ENCODE measurements at places on chromosomes 1 and 21. TPM values are rescaled to one million over a fixed set of nuclear protein-coding genes. Genes with fewer than 3 reads are reported as not detected.
A peak's percentile ranks its signal among the peaks of the same experiment; 100 is the strongest.

DNA sequence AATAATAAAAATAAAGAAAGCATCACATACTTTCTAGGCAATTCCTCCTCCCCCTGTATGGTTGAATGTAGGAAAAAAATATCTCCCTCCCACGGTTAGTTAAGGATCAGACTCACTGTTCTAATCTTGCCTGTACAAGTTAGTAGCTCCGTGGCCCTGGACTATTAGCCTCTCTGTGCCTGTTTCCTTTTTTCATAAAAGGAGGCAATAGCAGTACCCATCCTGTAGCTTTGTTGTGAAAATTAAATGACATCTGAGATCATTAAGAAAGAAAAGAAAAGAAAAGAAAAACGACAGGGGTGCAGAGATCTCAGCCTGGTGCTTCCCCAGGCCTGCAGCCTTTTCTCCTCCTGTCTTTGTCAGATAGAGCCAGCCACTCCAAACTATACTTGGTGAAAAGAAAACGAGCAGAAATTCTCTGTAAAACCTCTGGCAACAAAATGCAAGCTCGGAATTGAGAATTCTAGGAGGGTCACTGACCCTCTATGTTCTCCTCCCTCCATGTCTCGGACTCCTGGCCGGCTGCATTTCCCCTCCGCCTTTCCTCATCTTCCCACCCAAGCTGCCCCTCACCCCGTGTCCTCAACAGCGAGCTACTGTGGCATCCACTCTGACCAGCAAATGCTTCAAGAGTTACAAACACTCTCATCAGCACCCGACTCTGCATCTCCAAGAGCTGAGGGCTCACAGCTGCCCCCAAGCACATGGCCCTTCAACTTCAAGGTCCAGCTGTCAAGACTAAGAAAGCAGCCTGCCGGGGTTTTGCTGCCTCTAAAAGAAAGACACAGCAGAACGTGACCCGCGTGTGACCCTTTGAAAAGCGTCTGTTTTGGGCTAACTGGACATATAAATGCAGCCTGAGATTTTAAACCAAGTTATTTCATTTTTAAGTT, 13.6 kb downstream of the RIPK4 start:
- H3K36me3 ChIP-seq, result no peaks in the 10 kb centered on the region
- H3K27me3 ChIP-seq, result no peaks in the 10 kb centered on the region
- H3K4me3 ChIP-seq, result no peak overlapping the region
- H3K4me1 ChIP-seq, result peaks cover 5% of the 10 kb centered on the region
- DNase-seq, result no peak
- no peak overlapping the region for H3K27ac ChIP-seq

GRCh38 chr1:25906644-25907300, 553 bp upstream of the STMN1 start:
- H3K4me3 ChIP-seq, result peak overlapping the region; percentile 93
- DNase-seq, result peak; percentile 32
- peaks cover 29% of the 10 kb centered on the region for H3K36me3 ChIP-seq
- H3K27ac ChIP-seq, result peak overlapping the region; percentile 68
- H3K4me1 ChIP-seq, result peaks cover 30% of the 10 kb centered on the region

GRCh38 chr21:46385846-46386733, 62.1 kb downstream of the PCNT start:
- no peak overlapping the region for H3K4me3 ChIP-seq
- peaks cover 66% of the 10 kb centered on the region for H3K36me3 ChIP-seq
- DNase-seq, result no peak
- H3K27me3 ChIP-seq, result no peaks in the 10 kb centered on the region
- H3K27ac ChIP-seq, result peak overlapping the region; percentile 15
- peaks cover 7% of the 10 kb centered on the region for H3K4me1 ChIP-seq

DNA sequence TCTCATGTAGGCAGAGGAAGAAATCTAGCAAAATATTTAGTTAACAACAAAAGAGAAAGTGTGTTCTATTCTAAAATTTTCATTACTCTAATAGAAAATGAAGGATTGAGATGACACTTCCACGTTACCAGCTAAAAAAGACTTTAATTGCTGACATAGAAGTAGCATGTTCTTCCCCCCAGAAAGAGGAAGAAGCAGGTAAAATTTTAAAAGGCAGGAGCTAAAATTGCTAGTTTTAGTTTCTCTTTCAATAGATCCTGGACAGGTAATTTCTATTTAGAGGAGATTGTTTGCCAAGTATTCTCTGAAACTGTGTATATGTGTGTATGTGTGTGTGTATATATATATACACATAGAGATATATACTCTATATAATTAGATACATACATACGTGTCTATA, 248.1 kb upstream of the FMN2 start:
- H3K27ac ChIP-seq, result no peak overlapping the region
- H3K4me3 ChIP-seq, result no peak overlapping the region
- DNase-seq, result no peak
- H3K4me1 ChIP-seq, result no peaks in the 10 kb centered on the region
- no peaks in the 10 kb centered on the region for H3K27me3 ChIP-seq

DNA sequence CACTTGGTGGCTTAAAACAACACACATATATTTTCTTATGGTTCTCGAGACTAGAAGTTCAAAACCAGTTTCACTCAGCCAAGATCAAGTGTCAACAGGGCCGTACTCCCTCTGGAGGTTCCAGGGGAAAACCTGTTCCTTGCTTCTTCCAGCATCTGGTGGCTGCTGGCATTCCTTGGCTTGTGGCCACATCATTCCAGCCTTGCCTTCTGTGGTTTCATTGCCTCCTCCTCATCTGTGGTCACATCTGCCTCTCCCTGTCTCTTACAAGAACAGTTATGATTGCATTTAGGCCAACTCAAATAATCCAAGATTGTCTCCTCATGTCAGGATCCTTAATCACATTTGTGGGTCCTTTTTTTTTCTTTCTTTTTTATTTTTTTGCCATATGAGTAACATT, 240.7 kb upstream of the HOOK1 start:
- H3K4me1 ChIP-seq, result peaks cover 31% of the 10 kb centered on the region
- H3K4me3 ChIP-seq, result no peak overlapping the region
- peaks cover 4% of the 10 kb centered on the region for H3K36me3 ChIP-seq
- H3K27me3 ChIP-seq, result peaks cover 12% of the 10 kb centered on the region
- no peak overlapping the region for H3K27ac ChIP-seq

DNA sequence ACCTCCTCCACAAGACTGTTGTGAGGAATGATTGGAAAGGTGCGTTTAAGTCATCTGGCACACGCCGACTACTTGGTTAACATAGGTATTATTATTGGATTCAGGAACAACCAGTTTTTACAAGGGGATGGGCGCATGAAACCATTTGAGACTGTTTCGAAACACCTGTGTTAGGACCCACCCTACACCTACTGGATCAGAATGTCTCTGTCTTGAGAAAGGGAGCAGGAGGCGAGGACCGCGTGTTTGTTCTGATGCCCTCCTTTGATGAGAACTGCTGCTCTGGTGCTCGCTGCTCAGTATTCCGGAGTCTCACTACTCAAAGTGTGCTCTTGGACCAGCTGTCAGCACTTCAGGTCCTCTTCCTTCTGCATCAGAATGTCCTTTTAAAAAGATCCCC, 7.3 kb downstream of the H6PD start:
- peaks cover 67% of the 10 kb centered on the region for H3K4me1 ChIP-seq
- no peak overlapping the region for H3K27ac ChIP-seq
- H3K4me3 ChIP-seq, result no peak overlapping the region
- no peak for DNase-seq
- peaks cover 4% of the 10 kb centered on the region for H3K36me3 ChIP-seq

DNA sequence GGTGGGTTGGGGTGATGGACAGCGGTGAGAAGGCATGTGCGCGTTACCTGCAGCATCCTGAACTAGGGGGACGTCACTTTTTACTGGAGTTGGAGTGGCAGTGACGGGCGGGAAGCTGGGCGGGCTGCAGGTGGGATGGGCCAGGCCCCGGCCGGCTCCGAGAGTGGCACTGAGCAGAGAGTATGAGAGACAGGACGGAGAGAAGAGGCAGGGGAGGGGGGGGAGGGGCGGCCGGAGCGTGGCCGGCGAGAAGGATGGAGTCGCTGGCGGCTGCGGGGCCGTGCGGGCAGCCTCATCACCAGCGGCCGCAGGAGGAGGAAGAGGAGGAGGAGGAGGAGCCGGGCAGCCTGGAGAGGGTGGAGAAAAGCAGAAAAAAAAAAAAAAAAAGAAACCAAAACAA, 154.5 kb downstream of the CASZ1 start:
- peaks cover 2% of the 10 kb centered on the region for H3K27me3 ChIP-seq
- DNase-seq, result no peak
- no peak overlapping the region for H3K27ac ChIP-seq
- H3K4me1 ChIP-seq, result peaks cover 2% of the 10 kb centered on the region
- H3K36me3 ChIP-seq, result no peaks in the 10 kb centered on the region
- no peak overlapping the region for H3K4me3 ChIP-seq

Gene SYPL2
- total RNA-seq, result not detected

Gene SEMA4A
- 16.8 TPM for total RNA-seq

Gene ZBTB18
- total RNA-seq, result 11.7 TPM

Gene BRDT
- not detected for total RNA-seq

Gene CKS1B
- 151 TPM for total RNA-seq

Measured in activated CD8-positive, alpha-beta T cell treated with anti-CD3 and anti-CD28 coated beads, Interleukin-2, amount 10 ng/mL, durations not matched to agents 7 days and 5 days (primary cell).